Psoas muscle (tissue), 8 donors: ENCODE measurements at places on chromosomes 3 and 15.
A peak's percentile ranks its signal among the peaks of the same experiment; 100 is the strongest.

DNA sequence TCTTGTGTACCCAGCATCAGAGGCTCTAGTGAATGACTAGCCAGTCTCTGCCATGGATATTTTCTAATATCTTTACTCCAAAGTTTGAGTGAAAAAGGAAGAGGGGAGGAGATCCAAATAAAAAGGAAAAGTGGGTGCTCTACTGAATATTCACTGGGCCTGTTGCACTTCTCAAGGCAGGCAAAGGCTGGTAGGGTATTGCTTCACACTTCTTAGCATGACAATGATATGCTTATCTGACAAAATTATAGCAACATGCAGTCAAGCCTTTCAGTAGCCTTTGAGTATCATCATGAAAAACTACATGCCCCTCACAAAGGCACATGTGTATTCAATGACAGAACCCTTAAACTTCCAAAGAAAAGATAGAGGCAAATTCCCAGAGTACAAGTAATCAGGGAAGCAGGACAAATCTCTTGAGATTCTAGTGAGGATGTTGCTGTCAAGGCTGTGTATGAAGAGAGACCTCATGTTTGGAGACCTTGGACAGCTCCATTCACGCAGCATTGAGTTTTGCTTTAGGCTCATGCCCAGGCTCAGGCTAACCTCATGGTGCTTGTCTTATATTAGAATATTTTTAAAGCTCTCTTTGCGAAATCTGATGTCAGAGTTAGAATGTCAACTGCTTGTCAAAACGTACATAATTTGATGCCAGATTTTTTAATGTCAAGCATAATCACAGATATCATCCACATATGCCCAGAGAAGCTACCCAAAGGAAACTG is 506.9 kb downstream of the OCA2 start:
- DNase-seq = no peak

DNA sequence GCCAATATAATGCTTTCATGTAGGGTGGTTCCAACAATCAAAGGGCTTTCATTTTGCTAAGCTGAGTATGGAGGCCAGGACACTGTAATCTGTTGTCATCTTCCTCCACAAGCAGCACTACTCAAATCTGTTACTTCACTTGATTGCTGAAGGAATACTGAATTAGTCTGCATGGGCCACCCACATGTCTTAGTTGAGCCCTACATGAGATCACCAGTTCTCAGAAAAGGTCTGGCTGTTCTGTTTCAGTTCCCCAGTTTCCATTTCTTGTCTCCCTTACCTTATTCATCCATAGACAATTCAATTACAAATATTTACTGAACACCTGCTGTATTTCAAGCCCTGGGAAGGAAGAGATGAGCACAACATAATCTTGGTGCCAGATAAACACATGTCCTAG is 119.2 kb downstream of the FHIT start:
- DNase-seq = no peak

GRCh38 chr3:136783708-136784191 is 31.6 kb upstream of the STAG1 start:
- no peak for DNase-seq

DNA sequence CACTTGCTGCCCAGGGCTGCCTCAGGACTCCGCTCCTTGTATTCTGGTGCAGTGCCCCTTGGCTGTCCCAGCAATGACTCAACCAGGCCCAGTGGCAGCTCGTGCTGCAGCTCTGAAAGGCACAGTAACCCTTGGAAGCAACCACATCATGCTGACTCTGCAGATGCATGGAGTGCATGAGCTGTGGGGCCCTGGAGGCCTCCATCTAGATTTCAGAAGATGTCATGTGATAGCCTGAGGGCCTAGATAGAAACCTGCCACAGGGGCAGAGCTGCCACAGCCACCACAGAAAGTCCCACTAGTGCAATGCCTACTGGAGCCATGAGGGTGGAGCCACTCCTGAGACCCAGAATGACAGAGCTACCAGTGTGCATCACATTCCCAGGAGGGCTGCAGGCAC is 117.1 kb upstream of the SMAD3 start:
- DNase-seq = no peak

DNA sequence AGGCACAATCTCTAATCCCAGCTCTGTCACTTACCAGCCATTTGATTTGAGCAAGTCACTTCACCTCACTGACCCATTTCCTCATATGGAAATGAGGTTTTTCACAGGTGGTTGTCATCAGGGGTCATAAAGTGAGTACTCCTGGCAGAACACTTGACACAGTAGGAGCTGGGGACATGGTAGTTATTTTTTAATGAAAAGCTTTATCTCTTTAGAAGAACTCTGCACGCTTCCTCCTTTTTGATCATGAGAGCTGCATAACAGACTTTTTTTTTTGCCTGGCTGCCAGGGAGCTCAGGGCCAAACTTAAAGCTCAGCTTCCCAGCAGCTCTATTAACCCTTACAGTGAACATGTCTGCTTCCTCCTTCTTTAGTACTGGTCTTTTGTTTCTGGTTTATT is 8.4 kb downstream of the VWA5B2 start:
- no peak for DNase-seq

GRCh38 chr3:127560051-127560787 is 30.3 kb downstream of the TPRA1 start:
- no peak for DNase-seq

GRCh38 chr15:35548435-35548834 is 2.5 kb upstream of the DPH6 start:
- no peak for DNase-seq

DNA sequence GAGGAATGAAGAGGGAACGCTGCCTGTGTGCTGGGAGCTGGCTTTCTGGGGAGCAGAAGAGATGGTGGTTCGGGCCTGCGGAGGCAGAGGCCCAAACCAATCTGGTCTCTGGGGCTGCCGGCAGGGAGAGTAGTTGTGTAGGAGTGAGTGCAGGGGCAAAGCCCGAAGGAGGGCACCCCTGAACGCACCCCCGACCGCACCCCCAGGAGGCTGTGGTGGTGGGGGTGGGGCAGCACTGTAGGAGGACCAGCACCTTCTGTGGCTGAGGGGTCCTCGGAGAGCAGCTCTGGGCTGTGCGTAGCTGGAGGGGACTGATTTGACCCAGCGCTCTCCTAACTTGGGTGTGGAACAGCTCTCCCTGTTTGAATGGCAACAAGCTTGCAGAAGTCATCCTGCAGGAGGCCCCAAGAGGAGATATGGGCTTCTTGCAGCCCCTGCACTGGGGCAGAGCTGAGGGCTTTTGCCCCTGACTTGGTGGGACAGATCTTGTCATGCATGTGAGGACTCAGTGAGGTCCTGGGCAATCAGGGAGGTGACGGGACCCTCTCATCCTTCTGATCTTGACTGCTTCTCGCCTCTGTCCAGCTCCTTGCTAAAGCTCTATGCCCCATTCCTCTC is 26.1 kb downstream of the C15orf39 start:
- peak; percentile 3 for DNase-seq

DNA sequence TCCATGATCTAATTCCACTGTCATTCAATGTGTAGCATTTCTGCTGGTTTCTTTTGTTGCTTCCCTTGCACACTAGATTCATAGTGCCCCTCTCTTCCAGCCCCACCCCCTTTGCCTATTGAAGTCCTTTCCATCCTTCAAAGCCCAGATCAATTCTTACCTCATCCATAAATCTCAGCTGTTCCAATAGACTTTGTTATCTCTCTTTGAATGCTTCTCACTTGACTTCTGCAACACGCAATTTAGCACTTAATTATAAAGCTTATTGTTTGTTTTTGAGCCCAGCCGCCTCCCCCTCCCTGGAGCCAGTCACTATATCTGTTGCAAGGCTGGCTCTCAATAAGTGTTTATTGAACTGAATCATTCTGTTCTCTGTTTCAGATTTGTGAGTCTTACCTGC is 174.6 kb upstream of the TBL1XR1 start:
- DNase-seq = no peak
